ENCODE measurements at places on chromosomes 13 and 19.

DNA sequence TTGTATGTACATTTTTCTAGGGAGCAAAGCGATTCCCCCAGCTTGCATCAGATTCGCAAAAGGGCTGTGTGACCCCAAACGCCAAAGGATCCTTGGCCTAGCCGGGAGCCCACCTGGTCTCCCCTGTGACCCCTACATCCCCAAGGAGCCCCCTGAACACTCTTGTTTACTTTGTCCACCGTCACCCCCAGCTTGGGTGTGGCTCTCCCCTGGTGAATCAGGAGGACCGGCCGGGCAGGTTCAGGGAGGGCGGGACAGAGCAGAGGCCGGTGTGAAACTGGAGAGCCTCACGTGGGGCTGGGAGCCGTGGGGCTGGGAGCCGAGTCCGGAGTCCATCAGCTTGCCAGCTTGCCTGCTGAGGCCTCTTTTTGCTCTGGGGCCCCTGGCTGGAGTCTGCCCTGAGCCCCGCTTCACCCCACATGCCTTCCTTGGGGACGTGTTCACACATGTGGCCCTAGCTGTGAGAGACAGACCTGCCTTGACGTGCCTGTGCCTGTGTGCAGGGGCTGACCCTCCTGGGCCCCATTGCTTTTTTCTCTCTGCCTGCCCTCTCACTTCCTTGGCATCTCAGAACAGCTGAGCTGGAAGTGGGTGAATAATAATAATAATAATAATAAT, 2.0 kb downstream of the ITPKC start:
- DNase-seq: peak; percentile 40

DNA sequence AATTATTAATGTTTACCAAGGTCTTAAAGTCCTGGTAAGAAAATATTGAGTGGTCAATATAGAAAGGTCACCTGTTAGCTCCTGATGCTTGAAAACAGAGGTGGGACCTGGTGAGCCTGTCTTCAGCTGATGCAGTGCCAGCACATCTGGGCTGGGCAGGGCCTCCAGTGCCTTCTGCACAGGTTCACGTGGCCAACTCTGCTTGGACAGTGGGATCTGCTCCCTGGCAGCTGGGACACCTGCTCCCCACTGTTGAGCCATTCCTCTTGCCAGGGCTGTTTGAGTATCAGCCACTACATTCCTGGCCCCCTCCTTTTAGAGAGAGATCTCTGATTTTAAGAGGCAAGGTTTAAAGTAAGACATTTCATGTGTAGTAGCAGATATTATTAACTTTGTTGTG, 135.0 kb downstream of the TM9SF2 start:
- no peak for DNase-seq

- no peak for DNase-seq
Measured at GRCh38 chr13:62687732-62688131, 1272.1 kb upstream of the PCDH20 start.

DNA sequence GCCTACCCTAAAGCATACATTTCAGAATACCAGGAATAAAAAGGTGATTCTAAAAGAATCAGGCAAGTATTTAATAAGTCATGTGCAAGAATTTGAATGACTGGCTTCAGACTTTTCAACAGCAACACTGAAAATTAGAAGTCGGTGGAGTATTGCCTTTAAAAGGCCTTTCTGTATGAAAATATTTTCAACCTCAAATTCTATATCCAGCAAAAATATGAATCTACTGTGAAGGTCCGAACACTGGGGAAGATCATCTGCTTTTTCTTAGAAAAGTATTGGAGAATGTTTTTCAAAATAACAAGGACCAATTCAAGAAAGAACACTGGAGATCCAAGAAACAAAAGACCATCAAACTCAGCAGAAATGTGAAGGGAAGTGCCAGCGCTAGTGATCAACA, 459.5 kb upstream of the KLF12 start:
- no peak for DNase-seq

DNA sequence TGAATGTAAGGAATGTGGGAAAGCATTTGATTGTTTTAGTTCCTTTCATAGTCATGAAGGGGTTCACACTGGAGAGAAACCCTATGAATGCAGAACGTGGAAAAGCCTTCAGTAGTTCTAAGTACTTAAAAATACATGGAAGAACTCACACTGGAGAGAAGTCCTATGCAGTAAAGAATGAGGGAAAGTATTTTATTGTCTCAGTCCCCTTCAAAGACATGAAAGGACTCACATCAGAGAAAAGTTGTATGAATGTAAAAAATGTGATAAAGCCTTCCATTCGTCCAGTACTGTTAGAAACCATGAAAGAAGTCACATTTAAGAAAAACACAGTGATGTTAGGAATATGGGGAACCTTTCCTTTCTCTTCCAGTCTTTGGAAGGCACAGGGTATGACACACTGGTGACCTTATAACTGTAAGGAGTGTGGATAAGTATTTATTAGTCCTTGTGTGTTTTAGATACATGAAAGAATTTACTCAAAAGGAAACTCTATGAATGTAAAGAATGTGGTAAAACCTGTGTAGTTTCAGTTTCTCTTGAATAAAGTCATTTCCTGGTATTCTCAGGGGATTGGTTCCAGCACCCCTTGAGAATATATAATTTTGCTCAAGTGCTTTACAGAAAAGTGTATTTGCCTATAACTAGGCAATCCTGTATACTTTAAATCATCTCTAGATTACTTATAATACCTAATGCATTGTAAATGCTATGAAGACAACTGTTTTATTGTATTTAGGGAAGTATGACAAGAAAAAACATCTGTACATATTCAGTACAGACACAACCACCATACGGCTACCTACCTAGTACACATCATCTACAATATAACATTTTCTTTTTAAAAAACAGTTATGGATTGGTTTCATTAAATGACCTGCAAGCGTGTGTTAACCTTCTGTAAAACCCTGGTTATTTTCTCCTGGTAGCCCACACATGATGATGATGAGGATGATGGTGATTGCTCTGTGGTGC, 52.8 kb downstream of the ZNF823 start:
- DNase-seq: no peak

GRCh38 chr13:65855242-65855805, 1374.8 kb downstream of the PCDH9 start:
- DNase-seq: no peak

- DNase-seq: no peak
Measured at GRCh38 chr19:58513213-58513693, 1.5 kb upstream of the SLC27A5 start.

- DNase-seq: no peak
Measured at GRCh38 chr19:55208880-55209692, at the start of gene PTPRH. PTPRH (minus strand) TSS chr19:55209501; CDS start chr19:55209433, 68 bp downstream.

GRCh38 chr13:113026391-113026910, 57.4 kb downstream of the MCF2L start:
- DNase-seq: no peak

DNA sequence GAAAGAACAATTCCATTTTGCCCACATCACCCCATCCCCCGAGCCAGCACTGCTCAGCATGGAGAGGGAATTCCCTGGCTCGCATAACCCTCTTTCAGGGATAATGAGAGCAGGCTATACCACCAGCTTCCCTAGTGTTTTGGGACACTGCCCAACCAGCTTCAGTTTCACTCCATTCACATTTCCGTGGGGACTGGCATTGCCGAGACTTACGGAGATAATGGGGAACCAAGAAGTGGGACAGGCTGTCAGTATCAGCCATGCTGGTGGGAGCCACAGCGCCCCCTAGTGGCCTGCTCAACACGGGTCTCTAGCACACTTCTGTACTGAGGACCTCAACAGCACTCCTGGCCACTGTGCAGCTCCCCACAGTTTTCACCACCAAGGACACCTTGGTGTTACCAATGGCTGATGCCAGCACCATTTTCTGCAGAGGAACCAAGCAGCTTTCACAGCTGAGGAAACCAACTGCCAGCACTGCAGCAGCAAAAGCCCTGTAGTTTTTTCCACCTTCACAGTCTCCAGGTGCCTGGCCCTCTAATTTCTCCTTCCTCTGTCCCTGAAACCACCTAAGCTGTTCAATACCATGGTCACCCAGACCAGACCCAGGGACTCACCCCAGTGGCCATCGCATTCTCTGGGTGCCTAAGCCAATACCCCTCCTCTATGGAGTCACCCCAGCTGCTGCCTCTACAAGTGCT, 23.7 kb downstream of the SLC6A16 start:
- DNase-seq: peak; percentile 50

DNA sequence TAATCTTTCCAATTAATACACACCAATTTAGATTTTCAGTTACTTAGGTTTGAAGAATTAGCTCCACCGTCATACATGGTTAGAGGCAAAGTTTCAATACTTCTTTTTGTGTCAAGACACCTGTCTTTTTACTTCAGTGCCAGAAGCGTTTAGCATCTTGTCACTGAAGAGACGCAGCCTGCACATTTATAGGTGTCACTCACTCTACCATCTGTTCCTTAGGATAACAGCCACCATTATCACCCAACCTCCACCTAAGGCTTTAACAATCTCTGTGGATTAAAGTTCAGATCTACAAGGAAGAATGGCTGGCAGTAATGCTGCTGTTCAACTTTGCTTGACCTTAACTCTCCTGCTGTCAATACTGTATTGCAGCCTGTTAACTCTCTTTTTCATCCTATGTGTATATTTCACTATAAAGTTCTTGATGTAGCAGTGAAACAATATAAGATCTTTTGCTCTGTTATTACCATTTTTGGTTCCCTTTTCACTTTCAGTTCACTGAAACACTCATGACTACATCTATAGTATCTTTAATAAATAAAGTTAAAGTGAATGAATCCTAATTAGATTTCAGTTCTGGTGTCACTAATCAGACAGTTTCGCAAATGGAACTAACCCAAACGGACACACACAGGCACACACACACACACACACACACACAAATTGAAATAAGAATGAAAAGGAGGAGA, 435.6 kb downstream of the PCDH9 start:
- DNase-seq: no peak

GRCh38 chr13:47896546-47896945, 104.5 kb downstream of the SUCLA2 start:
- DNase-seq: peak; percentile 92

DNA sequence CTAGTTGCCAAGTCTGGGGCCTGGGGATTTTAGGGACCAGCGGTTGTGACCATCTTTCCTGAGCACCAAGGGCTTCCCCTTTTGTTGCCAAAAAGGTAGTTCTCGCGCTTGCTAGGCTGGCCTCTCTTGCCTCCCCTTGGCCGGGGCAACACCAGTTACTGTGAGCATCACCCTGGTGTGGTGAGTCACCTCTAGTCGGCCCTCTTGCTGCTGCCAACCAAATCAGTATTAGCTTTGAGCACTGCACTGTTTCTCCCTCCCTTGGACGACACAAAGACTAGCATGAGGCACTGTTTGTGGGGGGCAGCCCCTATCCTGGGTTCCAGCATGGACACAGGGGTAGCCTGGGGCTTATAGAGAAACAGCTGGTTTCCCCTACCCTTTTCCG, 6.9 kb downstream of the SYDE1 start:
- no peak for DNase-seq

DNA sequence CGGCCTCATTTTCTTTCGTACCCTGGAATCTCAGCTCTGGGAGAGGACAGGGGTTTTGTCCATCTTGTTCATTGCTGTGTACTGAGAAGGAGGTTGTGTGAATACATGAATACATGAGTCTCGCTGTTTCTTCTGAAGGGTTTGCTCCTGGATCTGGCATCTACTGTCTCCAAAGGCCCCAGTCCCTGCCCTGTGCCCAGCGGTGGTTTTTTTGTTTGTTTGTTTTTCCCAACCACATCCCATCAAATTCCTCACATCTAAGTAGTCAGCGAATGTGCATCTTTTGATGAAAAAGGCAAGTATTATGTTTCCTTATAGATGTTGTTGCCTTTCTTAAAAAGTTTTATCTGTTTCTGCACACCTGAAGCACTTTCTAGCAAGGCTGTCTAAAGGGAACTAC, 12.5 kb downstream of the DCAF15 start:
- no peak for DNase-seq

DNA sequence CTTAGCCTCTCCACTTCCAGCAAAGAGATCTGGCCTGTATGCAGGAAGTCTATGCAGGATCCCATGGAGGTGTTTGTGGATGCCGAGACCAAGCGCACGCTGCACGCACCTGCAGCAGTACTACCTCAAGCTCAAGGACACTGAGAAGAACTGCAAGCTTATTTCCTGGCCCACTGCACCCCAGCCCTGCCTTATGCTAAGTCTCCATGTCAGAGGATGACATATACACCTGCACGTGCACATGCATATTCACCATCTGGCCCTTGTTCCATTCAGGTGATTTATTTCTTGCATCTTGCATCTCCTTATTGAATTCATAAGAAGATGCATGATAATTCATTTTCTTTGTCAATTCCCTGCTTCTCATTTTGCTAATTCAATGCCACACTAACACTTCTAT, 472.8 kb upstream of the SGCG start:
- no peak for DNase-seq

DNA sequence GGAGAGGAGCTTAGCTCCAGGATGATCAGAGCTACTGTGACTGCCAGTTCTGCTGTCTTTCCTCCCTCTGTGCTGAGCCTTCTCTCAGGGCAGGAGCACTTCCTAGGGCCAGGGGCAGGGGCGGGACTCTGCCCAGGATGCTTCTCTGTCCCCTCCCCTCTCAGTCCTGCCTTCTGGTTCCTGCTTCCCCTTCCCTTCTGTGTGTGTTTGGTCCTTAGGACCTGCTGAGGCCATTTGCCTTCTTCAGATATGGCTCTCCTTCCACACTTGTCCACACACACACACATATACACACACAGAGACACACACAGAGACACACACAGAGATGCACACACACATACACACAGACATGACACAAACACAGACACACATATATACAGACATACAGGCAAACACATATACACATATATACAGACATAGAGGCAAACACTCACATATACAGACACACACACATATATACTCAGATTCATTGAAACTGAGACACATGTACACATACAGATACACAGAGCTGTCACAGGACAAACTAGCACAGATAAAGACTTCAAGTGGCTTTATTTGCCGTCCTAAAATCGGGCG, 22.0 kb upstream of the CD177 start:
- DNase-seq: peak; percentile 62

All from cerebellar cortex (tissue), 1 donor.